ENCODE measurements at places on chromosomes 16 and 17. TPM values are rescaled to one million over a fixed set of nuclear protein-coding genes. Genes with fewer than 3 reads are reported as not detected.

The CNTD1 gene
- not detected for total RNA-seq

DNA sequence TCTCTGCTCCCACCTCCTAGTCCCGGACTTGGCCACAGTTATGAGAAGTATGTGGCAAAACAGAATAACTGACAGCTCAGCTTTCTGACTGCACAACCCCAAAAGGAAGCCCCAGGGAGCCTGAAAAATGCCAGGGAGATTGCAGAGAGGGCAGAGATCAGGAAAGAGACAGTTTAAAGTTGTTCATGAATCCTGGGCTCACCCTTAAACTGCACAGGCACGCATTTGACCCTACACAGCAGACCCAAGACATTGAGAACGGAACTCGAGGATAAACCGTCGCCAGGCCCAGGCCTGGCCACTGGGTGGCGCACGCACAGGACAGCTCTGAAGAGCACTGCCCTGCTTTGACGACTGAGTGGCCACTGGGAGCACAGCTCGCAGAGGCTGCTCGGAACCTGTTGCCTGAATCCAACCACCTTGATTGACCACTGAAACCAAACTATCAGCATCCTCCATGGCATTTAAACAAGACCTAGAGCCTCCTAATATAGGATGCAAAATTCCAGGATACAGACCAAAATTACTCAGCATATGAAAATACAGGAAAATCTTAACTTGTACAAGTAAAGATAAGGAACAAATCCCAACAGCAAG lies 114.0 kb downstream of the C16orf95 start:
- DNase-seq, result peak; percentile 85

The TP53TG3 gene
- not detected for total RNA-seq

DNA sequence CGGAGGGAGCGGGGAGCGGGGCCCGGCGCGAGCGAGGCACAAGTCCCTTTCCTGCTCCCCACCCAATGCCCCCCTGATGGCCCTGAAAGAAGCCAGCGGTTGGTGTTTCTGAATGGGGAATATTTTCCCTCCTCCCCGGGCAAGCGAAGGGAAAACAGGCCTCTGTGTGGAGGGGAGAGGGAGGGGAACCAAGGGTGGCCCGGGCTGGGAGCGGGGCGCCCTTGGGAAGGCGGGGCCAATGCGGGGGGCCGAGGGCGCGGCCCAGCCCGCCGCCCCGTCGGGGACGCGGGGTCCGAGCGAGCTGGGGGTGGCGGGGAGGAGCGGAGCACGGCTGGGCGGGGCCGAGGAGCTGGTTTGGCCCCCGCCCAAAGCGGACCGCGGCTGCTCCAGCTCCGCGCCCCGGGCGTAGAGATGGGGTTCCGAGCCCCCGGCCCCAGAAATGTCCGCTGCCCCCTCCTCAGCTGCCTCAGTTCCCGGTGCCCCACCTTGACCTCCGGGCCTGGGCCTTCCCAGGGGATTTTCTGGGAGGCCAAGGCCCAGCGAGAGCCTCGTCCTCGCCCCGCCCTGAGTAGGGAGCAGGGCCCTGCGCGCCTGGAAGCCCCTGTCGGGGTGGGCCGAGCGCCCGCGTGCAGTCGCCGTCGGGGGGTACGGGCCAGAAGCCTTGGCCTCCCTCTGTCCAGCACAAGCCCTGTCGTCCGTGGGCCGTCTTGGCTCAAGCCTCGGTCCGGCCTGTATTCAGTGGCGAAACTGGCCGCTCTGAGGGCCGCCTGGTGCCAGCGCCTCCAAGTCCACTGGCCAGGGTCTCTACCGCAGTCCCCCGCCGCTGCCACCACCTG lies 3.9 kb upstream of the HEXIM1 start:
- DNase-seq, result no peak

DNA sequence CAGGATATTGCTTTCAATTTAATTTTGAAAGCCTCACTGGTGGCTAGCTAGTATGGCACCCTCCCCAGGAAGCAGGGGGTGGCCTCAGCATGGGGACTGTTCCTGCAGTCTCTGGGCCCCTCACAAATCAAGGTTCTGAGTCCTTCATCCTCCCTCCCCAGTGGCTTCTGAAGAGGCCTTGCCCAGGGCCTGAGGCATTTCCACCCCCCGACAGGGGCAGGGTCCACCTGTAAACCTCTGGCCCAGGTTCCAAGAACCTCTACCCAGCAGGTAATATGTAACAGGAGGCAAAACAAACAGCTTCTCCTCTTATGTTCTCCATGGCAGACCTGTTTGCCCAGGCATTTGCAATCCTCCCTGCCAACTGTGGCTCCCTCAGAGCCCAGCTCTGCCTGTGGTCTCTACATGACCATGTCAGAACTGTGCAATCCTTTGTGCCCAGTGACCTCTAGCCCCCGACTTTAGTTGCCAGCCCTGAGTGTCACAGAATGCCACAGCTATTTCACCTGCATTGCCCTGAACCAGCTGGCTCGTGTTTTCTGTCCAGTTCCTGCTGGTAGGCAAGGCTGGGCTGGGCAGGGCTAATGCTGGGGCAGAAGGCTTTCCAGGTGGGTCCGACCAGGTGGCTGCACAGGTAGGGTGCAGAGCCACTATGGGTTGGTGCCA lies 14.3 kb downstream of the ACSF2 start:
- no peak for DNase-seq

DNA sequence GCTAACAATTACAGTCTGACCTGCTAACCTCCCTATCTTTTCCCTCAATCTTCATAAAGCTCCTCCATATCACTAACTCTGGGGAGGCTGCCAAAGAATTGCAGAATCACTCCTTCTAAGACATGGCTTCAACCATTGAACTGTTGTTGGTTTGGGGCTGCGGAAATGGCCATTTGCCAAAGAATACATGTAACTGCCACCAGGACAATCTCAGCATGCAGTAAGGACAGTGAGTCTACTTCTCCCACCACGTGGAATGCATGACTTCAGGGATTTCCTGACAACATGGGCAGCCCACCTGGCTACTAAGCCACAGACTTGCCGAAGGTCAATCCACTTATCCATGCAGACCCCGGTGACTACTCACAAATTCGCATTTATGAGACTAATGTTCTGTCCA lies 104.3 kb upstream of the NUDT7 start:
- DNase-seq, result no peak

DNA sequence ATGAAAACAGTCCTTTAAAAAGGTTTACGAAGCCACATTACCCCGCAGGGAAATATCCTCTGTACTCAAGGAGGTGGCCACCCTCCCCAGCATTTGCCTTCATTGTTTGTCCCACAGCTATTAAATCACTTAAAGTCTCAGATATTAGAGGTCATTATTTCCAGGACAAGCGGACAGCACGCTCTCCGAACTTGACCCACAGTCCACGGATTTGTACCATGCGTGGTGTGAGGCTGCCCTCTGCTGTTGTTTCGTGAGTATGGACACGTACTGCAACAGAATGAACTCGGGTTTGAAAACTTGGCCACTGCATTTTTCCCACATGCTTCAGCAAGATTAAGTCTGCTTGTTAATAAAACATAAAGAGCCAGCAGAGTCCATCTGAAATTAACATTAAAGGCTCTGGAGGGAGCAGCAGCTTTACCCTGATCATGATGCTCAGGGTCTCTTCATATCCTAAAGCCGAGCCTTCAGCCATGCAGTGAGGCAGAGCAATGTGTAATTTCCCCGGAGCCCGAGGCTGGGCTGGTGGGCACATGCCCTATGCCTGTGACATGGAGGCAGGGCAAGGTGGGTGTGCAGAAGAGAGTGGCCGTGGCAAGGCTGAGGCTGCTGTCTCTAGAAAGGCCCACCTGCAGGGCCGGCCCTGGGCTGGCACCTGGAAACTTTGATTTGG lies 19.7 kb downstream of the MEAK7 start:
- peak; percentile 67 for DNase-seq

GRCh38 chr16:31006589-31006988 lies 3.8 kb downstream of the STX1B start:
- no peak for DNase-seq

GRCh38 chr16:28258567-28258966 lies 33.8 kb upstream of the SBK1 start:
- DNase-seq, result no peak

GRCh38 chr17:48692049-48692448 lies 30.3 kb downstream of the PRAC1 start:
- DNase-seq, result no peak

- DNase-seq, result peak; percentile 46
Observed at GRCh38 chr16:732936-733335, 6.0 kb downstream of the HAGHL start.

The EFTUD2 gene
- 80.2 TPM for total RNA-seq

DNA sequence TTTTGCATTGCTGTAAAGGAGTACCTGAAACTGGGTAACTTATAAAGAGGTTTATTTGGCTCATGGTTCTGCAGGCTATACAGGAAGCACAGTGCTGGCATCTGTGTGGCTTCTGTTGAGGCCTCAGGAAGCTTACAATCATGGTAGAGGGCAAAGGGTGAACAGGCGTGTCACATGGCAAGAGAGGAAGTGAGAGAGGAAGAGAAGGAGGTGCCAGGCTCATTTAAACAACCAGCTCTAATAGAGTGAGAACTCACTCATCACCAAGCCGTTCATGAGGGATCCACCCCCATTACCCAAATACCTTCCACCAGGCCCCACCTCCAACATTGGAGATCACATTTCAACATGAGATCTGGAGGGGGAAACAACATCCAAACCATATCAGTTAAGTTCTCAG lies 16.4 kb upstream of the CLEC19A start:
- no peak for DNase-seq

GRCh38 chr17:2405247-2405926 lies 4.5 kb upstream of the MNT start:
- no peak for DNase-seq

DNA sequence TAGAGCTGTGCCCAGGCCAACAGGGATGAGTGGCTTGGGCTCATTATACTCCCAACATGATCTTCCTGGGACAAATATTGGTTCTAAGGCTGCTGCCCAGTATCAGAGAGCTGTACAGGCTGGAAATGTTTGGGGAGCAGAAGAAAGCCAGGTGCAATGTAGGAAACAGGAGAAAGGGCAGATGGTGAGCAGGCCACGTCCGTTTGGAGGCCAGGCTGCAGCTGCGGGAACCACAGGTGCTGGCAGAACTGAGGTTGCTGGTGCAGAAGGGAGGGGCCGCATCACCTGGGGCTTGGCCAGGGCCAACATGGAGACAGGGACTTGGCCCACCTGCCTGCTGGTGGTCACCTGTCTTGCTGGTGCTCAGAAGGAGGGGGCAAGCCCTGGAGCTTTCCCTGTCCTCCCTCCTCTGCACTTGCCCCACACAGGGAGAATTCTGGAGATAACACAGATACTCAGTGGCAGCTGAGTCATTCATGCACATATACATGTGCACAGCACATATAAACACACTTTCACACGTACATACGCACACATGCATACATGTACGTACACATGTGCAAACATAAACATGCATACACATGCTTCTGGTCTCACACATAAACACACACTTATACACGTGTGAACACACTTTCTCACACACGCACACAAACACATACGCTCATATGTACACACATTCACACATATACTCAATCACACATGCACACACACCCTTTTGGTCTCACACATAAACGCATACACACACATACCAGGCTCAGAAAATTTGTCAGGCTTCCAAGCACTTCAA lies 67.7 kb downstream of the WSCD1 start:
- no peak for DNase-seq

DNA sequence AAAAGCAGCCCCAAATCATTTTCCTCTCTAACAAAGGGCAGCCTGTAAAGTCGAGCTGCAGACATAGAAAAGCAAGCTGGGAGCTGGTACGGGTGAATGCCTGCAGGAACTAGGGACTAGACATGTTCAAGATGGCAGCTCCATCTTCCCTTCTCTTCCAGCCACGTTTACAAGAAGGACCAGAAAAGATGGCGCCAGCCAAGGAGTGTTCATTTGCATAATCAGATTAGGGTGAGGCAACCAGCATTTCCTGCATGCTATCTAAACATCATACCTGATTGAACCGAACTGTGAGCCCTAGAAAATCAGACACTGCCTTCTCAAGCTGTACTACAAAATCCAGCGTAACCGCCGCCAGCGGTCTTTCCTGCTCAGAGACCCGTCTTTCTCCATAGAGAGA lies 896.8 kb downstream of the CDH11 start:
- peak; percentile 49 for DNase-seq

GRCh38 chr16:13036600-13036999 lies 135.2 kb downstream of the SHISA9 start:
- peak; percentile 81 for DNase-seq

DNA sequence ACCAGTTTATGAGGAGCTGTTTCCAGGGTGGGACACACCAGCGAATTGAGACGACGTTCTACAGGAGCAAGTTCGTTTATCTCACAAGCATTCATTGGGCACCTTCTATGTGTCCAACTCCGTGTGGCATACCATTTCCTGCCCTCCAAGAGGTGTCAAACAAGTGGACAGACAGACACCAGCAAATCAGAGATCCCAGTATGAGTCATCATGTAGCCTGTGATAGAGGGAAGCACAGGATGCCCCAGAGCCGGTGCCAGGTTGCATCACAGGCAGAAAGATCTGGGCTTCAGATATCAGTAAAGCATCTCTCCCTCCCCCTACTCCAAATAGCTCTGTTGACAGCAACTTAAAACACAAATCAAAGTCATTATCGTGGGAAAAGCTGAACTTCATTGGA lies 31.8 kb upstream of the MAF start:
- no peak for DNase-seq

GRCh38 chr17:28982131-28982793 lies 23.6 kb downstream of the SEZ6 start:
- DNase-seq, result peak; percentile 56

- DNase-seq, result no peak
Observed at GRCh38 chr16:20814784-20815183, 8.5 kb downstream of the REXO5 start.

DNA sequence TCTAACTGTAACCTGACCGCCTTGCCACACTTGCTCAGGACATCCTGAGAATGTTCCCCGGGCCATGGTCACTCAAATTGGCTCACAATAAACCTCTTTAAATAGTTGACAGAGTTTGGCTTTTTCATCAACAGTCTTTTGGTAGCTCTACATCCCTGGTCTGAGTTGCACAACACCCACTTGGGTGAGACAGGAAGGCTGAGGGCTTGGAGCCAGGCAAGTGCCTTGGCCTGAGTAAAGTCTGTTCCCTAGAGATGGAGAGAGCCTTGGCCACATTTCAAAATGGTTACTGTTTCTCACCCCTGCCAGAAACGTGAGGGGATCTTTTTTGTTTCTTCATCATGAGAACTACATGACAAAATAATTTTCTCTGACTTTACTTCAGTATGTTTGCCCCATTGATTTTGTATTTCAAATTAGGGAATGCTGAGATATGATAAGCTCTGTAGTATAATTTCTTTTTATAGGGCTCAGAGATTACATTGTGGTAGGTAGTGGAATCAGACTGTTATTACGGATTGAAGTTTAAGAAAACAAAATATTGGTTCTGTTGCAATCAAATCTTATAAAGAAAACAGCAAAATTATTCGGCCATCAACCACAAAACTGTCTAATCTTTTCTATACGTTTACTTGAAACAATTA lies 53.9 kb upstream of the NETO2 start:
- DNase-seq, result no peak

Data from Karpas-422 (cell line).